ENCODE measurements at places on chromosomes 5 and 9.

- no peak for DNase-seq
These were observed 139.3 kb downstream of the CSNK1G3 start for GRCh38 chr5:123651234-123651633.

- no peak for DNase-seq
These were observed 283.4 kb downstream of the PRELID2 start for GRCh38 chr5:145551714-145552113.

DNA sequence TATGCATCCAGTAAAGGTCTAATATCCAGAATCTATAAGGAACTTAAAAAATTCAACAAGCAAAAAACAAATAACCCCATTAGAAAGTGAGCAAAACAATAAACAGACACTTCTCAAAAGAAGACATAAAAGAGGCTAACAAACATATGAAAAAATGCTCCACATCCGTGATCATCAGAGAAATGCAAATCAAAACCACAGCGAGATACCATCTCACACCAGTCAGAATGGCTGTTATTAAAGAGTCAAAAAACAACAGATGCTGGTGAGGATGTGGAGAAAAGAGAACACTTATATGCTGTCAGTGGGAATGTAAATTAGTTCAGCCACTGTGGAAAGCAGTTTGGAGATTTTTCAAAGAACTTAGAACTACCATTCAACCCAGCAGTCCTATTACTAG, 86.1 kb downstream of the WWC1 start:
- no peak for DNase-seq

DNA sequence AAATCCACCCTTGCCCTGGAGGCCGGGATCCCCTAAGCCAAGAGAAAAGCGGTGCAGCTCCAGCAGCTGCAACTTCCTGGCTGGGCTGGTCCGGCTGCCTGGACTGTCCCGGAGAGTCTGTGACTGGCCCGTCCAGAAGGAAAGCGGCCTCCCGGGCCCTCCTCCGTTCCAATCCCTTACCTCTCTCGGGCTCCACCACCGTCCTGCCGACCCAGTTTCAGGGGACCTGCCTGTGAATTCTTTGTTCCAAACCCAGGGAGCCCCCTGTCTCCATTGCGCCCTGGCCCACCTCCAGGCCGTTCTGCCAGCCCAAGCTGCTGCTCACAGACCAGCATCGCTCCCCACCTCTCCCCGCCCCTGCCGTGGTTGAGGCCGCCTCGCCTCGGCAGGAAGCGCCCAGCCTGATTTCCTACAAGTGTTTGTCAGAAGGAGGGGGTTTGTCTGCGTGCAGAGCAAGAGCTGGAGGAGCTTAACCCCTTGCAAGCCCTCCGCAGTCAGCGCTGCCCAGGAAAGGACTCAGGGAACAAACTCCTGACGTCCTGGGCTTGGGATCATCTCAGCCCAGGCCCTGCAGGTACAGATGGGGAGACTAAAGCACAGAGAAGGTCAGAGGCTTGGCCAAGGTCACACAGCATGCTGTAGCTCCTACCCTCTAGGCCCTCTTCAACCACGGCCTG, at the start of gene AKNA:
Gene AKNA (minus strand): TSS at position 303 of the 677 bp plus-strand sequence. CDS start 6,649 bp downstream, outside the sequence.
- peak; percentile 88 for DNase-seq

- no peak for DNase-seq
These were observed 16.9 kb upstream of the ADRA1B start for GRCh38 chr5:159899067-159900049.

- no peak for DNase-seq
These were observed 243.0 kb upstream of the ITGA1 start for GRCh38 chr5:52544738-52545137.

DNA sequence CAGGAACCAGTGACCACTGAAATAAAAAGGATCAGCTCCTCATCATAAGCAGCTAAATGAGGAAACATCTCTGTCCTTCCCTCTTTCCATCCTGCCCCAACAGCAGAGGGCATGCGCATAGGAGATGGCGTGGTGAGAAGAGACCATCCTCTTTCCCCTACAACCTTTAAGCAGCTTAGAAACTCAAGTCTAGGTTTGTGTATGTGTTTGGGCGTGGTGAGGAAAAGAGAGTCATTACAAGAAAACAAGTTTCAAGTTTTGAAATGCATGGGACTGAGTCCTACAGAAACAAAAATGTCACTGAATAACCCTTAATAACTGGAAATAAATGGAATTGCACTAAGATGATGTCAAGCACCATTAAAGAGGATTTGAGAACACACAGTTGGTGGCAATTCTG, 96.4 kb upstream of the IL12B start:
- DNase-seq, result no peak

GRCh38 chr5:122126756-122127321, 2.5 kb upstream of the ZNF474 start:
- no peak for DNase-seq

DNA sequence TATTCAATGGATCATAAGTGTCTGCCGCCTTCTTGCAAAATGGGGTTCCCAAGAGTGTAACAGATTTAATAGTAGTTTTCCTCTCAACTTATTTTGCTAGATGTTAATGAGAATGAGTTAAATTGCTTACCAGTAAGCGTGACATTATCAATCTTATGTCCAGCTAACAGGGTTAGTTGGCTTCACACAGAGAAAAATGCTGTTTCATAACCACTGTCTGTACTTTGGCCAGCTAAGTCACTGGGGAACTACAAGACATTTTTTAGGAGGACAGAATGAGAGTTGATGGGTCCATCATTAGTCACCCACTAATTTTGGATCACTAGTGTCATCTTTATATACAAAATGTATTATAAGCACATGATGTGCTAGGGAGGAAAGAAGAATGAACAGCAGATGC, 1.4 kb downstream of the CDC37L1 start:
- DNase-seq, result no peak
